ENCODE measurements at places on chromosomes 1 and 21. TPM values are rescaled to one million over a fixed set of nuclear protein-coding genes. Genes with fewer than 3 reads are reported as not detected.

The TXNIP gene
- 267 TPM for total RNA-seq

The RXFP4 gene
- not detected for total RNA-seq

The ADAM30 gene
- total RNA-seq: not detected

The RNU1-2 gene
- total RNA-seq: under 0.01 TPM

The RBBP5 gene
- total RNA-seq: 10.2 TPM

The CADM3 gene
- total RNA-seq: not detected
